Cerebellum (tissue), 4 donors: ENCODE measurements at places on chromosomes 6 and 20.

DNA sequence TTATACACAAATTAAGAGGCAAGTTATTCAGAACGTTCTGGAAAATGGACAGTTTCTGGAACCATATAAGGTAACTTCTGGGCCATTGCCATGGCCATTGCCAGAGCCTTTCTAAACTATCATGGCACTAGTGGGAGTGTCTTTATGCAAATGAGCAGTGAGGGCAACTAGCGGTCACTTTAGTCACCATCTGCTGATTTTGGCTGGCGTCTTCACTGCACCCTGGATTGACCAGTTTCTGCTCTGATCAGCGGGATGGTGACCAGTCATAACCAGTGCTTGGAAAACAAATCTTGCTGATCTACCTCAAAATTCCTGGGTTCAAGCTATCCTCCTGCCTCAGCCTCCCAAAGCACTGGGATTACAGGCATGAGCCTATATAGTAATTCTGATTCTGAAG lies 7.3 kb upstream of the SNTA1 start:
- DNase-seq: no peak

- DNase-seq: no peak
These were observed 17.9 kb downstream of the CASS4 start for GRCh38 chr20:56429941-56430340.

- DNase-seq: no peak
These were observed 144.3 kb upstream of the SPACA1 start for GRCh38 chr6:87903323-87903722.

GRCh38 chr20:37042986-37043972 lies 52.5 kb downstream of the RBL1 start:
- no peak for DNase-seq

GRCh38 chr6:139251045-139251690 lies 40.6 kb downstream of the TXLNB start:
- no peak for DNase-seq
